ENCODE measurements at places on chromosomes 6 and 20.
A peak's percentile ranks its signal among the peaks of the same experiment; 100 is the strongest.

GRCh38 chr6:154907291-154907690, 87.8 kb upstream of the TIAM2 start:
- no peak for DNase-seq

GRCh38 chr6:3540253-3540820, 83.5 kb upstream of the SLC22A23 start:
- DNase-seq, result no peak

GRCh38 chr6:153814136-153814535, 224.9 kb upstream of the OPRM1 start:
- DNase-seq, result no peak

DNA sequence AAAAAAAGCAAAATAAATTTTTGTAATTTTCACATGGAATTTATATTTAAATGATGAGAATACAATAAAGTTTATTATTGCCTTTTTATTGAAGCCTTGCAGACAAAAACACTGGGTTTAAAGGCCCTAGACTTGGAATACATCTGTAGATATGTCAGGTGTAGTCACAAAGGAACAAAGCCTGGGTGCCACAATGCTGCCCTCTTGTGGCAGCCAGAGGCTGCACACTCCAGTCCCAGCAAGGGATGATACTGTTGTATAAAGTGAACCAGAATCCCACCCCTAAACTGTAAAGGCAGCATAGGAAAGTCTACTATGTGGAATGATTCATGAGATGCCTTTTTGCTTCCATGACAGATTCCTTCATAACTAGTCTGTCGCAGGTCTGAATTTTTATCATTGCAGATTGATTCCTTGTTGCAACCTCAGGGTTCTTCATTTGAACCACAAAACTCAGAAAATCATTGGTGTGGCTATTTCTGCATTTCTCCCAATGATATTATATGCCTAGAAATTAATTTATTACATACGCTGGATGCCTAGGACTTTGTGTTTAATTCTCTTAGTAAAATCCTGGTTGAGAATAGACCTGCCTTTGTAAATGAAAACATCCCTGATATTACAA, 37.0 kb downstream of the MAK start:
- DNase-seq, result peak; percentile 42

GRCh38 chr20:62211216-62211615, 8.9 kb downstream of the HRH3 start:
- DNase-seq, result no peak

DNA sequence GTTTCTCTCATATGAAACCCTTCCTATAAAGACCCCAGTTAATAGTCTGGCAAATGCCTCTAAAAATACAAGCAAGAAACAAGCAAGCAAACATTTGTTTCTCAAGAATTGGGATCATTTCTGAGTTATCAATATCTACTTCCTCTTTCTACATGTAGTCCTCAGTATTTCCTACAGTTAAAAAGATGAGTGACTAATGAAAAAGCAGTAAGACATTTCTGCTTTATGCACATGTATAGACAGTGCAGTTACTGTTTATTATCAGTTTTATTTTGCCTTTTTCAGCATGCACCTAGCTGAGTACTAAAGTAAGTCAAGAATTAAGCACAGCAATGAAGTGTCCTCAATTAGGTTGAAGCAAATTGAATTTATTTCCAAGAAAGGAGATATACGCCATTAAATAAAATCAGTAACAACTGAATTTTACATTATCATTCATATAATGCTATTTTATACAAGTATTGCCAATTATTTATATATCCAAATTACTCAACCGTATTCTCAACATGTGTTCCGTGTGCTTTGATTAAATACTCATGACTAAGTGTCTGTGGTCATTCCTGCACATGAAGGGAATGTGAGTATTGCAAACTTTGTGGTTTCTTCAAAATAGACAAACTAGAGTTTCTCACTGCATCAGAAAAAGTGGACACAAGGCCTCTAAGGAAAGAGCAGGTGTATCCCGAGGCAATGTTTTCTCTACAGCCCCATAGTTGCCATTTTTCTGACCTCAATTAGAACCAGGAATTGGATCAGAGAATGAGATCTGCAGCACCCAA, 159.3 kb upstream of the MARCKS start:
- no peak for DNase-seq

DNA sequence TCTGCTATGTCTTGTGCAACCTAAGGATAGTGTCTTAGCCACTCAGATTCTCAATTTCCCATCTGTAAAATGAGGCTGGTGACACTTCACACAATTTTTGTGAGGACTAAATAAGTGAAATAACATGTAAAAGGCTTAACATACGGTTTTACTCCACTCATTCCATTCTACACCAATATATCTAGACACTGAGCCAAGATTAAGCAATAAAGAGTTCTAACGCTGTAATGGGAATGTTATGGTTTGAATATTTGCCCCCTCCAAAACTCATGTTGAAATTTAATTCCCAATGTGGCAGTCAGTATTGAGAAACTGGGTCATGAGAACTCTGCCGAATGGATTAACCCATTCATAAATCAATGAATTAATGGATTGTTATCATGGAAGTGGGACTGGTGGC, 301.0 kb downstream of the HACE1 start:
- no peak for DNase-seq

DNA sequence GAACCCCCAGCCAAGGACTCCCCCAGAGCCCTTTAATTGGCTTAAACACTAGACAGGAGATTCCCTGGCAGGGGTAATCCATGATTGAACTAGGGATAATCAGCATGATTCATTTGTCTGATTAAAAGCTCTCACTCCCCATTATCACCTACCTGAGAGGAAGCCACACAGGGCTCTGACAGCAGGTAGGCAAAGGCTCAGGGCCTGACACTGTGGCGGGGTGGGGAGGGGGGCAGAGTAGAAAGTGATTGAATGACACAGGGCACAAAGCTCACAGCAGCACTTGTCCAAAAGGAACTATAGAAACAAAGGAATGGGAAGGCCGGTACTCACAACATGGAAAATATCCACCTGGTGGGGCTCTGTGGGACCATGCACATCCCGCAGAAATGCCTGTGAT, 231.6 kb downstream of the MAFB start:
- DNase-seq, result no peak

DNA sequence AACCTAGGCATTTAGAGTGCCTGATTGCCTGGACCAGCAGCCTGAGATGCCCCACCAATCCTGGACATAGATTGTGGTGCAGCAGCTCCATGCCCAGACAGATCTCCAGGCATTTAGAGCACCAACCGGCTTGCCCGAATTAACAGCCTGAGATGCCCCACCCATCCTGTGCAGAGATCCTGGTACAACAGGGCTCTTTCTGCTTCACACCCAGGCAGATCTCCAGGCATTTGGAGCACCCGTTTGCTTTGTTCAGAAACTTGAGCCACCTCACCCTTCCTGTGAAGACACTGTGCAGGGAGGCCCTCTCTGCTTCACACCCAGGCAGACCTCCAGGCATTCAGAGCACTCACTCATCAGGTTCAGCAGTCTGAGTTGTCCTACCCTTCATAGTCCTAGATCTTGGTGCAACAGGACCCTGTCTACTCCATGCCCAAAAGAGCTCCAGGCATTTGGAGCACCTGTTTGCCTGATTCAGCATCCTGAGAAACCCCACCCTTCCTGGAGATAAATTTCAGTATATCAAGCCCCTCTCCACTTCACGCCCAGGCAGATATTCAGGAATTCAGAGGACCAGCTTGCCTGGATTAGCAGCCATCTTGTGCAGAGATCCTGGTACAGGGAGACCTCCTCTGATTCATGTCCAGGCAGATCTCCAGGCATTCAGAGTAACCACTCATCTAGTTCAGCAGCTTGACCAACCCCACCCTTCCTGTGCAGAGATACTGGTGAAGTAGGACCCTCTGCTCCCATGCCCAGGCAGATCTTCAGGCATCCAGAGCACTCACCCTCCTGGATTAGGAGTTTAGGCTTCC, 189.2 kb upstream of the FERMT1 start:
- DNase-seq, result no peak

DNA sequence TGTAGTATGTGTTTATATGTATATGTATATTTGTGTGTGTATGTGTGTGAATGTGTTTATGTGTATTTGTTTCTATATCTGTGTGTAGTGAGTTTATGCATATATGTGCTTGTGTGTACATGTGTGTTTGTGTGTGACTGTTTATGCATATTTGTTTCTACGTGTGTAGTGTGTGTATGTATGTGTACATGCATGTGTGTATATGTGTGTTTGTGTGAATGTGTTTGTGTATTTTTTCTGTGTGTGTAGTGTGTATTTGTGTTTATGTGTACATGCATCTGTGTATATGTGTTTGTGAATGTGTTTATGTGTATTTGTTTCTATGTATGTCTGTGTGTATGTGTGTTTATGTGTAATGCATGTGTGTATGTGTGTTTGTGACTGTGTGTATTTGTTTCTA, 12.1 kb upstream of the SMOC2 start:
- no peak for DNase-seq

- no peak for DNase-seq
These were observed 54.7 kb downstream of the NDUFAF5 start for GRCh38 chr20:13839421-13840092.

Measured in stimulated activated CD4-positive, alpha-beta T cell treated with anti-CD3 and anti-CD28 coated beads, Interleukin-1b, Interleukin-23, amount 100 ng/mL, for 4 hours (primary cell).